ENCODE measurements at places on chromosomes 5 and 9. TPM values are rescaled to one million over a fixed set of nuclear protein-coding genes. Genes with fewer than 3 reads are reported as not detected.
A peak's percentile ranks its signal among the peaks of the same experiment; 100 is the strongest.

DNA sequence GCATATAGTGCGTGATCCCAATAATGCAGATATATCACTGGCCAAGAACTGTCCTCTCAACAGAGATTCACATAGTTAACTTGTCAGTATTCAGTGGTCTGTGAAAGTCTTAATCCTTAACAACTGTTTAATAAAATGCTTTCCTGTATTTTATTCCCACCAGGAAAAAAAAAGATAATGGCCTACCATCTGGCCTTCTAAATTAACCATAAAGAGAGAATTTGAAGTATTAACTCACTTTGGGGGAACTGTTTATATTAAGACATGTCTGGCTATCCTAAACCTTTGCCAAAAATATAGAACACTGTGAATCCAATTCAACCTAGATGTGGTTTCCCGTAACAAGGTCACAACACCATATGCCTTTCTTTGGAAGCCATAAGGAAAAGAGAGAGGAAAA lies 818 bp upstream of the FREM1 start:
- no peak overlapping the region for H3K4me3 ChIP-seq
- no peaks in the 10 kb centered on the region for H3K4me1 ChIP-seq
- no peaks in the 10 kb centered on the region for H3K36me3 ChIP-seq
- H3K27me3 ChIP-seq = no peaks in the 10 kb centered on the region

DNA sequence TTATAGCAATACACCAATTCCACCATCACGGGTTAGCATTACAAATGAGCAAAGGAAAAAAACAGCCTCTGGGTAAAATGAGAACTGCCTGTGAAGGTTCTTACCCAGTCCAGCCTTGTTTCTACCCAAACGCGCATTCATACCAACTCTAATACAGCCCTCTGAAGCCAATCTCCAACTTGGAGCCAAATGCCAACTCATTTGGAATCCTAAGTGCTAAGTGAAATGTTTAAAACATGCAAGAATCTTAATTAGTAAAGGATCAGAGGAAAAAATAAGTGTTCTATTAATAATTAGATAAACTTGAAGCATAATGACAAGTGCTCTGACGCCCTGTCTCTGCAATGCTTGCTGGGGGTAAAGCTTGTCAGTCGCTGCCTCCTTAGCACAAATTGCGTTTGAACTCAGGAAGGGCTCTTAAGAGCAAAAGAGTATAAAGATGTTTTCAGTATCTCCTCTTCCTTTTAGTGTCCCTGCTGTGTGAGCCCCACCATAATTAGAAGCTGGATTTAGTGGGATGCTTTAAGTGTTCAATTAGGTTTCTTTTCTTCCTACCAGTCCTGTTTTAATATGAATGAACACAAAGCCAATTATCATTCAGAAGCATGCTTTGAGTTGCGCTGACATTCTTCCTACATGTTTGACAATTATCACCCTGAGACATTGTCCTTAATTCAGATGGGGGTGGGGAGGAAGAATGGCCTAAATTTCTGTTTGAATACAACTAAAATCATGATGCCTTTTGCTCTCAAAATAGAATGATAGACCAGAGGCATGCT lies 537.6 kb downstream of the DTWD2 start:
- no peaks in the 10 kb centered on the region for H3K27me3 ChIP-seq
- DNase-seq = no peak
- H3K4me1 ChIP-seq = no peaks in the 10 kb centered on the region
- H3K27ac ChIP-seq = no peak overlapping the region
- no peaks in the 10 kb centered on the region for H3K36me3 ChIP-seq

CTSL gene
- total RNA-seq = 12.9 TPM

DNA sequence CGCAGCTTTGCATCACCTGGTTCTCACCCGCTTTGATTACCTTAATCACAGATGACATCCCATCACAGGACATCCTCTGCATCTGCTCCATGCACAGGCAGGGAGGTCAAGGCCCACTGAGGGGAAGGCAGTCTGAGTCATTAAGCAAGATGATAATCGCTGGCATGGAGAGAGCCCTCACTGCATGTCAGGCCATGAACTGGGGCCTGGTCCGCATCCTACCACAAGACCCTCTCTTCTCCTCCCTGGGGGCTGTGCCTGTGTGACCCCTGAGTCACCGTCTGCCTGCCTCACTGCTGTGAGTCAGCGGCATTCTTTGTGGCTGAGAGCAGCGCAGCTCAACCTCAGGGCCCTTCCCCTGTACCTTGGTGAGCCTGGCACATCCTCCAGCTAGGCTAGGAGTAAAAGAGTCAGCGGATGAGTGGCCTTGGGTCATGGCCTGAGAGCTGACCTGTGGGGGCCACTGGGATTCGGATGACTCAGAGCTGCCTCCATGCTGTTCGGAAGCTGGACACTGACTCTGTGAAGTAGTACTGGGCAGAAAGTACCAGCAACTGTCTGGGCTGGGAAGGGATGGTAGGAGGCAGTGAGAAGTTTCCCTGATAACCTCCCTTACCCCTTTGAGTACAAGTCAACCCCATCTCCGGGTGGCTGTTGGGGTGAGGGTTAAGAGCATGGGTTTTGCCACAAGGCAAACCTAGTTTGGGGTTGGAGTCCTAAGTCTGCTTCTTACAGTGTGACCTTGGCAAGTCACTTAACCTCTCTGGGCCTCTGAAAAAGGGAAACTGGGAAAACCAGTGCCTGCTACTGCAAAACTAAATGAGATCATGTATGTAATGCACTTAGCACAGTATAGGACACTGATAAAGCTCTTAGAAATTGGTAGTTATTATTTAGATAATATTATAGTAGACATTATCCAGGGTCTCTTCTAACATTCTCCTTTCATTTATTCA lies 14.6 kb upstream of the ARSI start:
- peaks cover 6% of the 10 kb centered on the region for H3K27me3 ChIP-seq
- no peaks in the 10 kb centered on the region for H3K36me3 ChIP-seq
- peaks cover 6% of the 10 kb centered on the region for H3K4me1 ChIP-seq
- H3K27ac ChIP-seq = no peak overlapping the region
- H3K4me3 ChIP-seq = no peak overlapping the region

GRCh38 chr9:98997604-98998003 lies 53.9 kb downstream of the COL15A1 start:
- peaks cover 22% of the 10 kb centered on the region for H3K27me3 ChIP-seq
- H3K36me3 ChIP-seq = no peaks in the 10 kb centered on the region

DNA sequence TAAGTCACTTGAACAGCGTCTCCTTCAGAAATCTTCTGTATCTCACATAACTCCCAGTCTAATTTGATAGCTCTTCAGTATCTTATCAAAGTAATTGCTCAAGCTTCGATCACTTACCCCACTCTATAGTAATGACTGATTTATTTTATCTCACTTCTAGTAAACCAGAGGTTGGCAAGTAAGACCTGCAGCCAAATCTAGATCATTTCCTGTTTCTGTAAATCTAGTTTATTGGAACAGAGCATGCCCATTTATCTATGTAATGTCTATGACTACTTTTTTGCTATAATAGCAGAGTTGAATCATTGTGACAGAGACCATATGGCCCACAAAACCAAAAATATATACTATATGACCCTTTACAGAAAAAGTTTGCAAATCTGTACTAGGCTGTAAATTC lies 40.1 kb downstream of the TSSK1B start:
- no peak overlapping the region for H3K4me3 ChIP-seq
- H3K4me1 ChIP-seq = peaks cover 2% of the 10 kb centered on the region
- H3K27ac ChIP-seq = no peak overlapping the region
- no peaks in the 10 kb centered on the region for H3K36me3 ChIP-seq

GLDC gene
- total RNA-seq = 4.2 TPM

- no peaks in the 10 kb centered on the region for H3K36me3 ChIP-seq
- H3K4me1 ChIP-seq = no peaks in the 10 kb centered on the region
- DNase-seq = no peak
- H3K27ac ChIP-seq = no peak overlapping the region
These were observed 1429.3 kb downstream of the EFNA5 start for GRCh38 chr5:106241409-106241808.

SIT1 gene
- total RNA-seq = 214 TPM

GRCh38 chr9:137350696-137351584 lies 48.9 kb upstream of the NRARP start:
- no peak overlapping the region for H3K27ac ChIP-seq
- DNase-seq = no peak
- no peaks in the 10 kb centered on the region for H3K27me3 ChIP-seq

GRCh38 chr9:5910413-5911057 lies 19.8 kb downstream of the MLANA start:
- H3K4me3 ChIP-seq = no peak overlapping the region
- DNase-seq = no peak
- H3K36me3 ChIP-seq = peaks cover 21% of the 10 kb centered on the region
- no peaks in the 10 kb centered on the region for H3K27me3 ChIP-seq
- peaks cover 18% of the 10 kb centered on the region for H3K4me1 ChIP-seq

- peaks cover 4% of the 10 kb centered on the region for H3K27me3 ChIP-seq
- H3K4me3 ChIP-seq = no peak overlapping the region
- no peaks in the 10 kb centered on the region for H3K36me3 ChIP-seq
These were observed 122.5 kb downstream of the SLC1A3 start for GRCh38 chr5:36728697-36729543.

GRCh38 chr5:92421942-92422341 lies 1038.8 kb upstream of the ARRDC3 start:
- H3K4me1 ChIP-seq = no peaks in the 10 kb centered on the region
- H3K27me3 ChIP-seq = no peaks in the 10 kb centered on the region
- H3K27ac ChIP-seq = no peak overlapping the region
- no peak overlapping the region for H3K4me3 ChIP-seq
- no peaks in the 10 kb centered on the region for H3K36me3 ChIP-seq

DNA sequence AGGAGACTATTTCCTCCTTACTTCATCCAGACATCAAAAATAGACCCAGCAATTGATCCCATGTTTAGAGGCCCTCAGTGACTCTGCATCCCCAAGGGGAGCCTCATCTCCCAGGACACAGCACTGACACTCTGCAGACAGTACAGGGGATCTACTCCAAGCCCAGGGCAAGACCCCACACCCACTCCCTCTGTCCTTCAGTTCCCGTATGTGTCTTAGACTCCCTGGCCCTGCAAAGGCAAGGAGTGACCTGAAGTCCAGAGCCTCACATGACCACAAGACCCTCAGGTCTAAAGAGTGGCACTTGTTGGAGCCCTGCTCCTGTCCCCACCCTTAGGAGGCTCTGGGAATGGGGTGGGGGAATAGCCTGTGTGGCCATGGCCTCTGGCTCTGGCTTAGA lies 21.7 kb downstream of the IGIP start:
- no peaks in the 10 kb centered on the region for H3K36me3 ChIP-seq
- peaks cover 24% of the 10 kb centered on the region for H3K27me3 ChIP-seq
- H3K4me1 ChIP-seq = peaks cover 18% of the 10 kb centered on the region
- no peak overlapping the region for H3K27ac ChIP-seq
- H3K4me3 ChIP-seq = no peak overlapping the region

GRCh38 chr9:96502539-96503373 lies 52.8 kb downstream of the HABP4 start:
- H3K27ac ChIP-seq = no peak overlapping the region
- no peaks in the 10 kb centered on the region for H3K27me3 ChIP-seq
- DNase-seq = no peak
- peaks cover 3% of the 10 kb centered on the region for H3K4me1 ChIP-seq
- H3K36me3 ChIP-seq = no peaks in the 10 kb centered on the region
- H3K4me3 ChIP-seq = no peak overlapping the region

PDLIM4 gene
- not detected for total RNA-seq

DNA sequence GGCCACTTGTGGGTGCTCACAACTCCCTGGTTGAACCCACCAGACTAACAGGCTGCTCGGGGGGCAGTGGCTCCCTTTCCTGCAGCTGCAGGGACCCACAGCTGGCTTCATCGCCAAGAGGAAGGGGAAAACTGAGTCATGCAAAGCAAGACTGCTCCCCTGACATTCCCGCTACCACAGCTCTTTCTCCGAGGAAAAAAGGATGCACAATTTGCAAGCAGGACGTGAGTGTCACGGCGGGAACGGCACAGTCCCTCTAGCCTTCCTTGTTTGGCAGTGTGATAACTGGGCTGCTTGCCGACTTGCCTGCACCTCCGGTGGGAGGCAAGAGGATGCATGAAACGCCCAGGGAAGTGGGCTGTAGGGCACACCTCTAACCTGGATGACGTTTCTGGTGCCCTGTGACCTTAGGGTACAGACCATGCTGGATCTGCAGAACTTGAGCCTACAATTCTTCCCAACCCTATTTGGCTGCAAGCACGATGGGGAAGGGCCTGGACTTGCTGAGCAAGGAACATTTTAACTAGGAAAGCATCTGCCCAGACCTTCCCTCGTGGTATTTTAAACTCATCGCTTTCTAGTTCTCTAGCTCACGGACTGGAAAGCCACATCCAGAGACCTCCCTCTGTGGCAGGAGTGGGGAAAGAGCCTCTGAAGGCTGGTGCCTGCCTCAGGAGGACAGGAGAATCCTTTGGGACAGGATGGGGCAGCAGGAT lies 7.8 kb downstream of the SH3PXD2B start:
- H3K27ac ChIP-seq = no peak overlapping the region
- DNase-seq = no peak
- no peak overlapping the region for H3K4me3 ChIP-seq
- H3K4me1 ChIP-seq = peaks cover 16% of the 10 kb centered on the region
- H3K27me3 ChIP-seq = peaks cover 35% of the 10 kb centered on the region

DNA sequence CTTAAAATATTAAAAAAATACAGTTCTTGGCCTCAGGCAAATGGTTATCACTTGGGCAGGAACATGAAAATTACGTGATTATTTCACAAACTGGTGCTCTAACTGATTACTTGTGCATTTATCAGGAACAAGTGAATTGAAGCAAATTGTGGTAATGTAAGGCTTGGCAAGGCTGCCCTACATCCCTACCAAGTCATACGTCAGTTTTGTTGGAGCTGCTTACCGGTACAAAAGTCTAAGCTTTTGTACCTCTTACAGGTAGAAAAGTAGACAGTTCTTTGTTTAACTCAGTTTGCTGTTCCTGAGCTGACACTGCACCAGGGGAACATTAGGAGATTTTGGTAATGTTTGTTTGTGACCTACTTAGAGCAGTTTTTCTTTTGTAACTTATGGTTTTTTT lies 2.2 kb downstream of the G3BP1 start:
- DNase-seq = no peak
- peak overlapping the region; percentile 81 for H3K4me3 ChIP-seq
- no peaks in the 10 kb centered on the region for H3K27me3 ChIP-seq
- peaks cover 52% of the 10 kb centered on the region for H3K4me1 ChIP-seq
- peaks cover 39% of the 10 kb centered on the region for H3K36me3 ChIP-seq

DNA sequence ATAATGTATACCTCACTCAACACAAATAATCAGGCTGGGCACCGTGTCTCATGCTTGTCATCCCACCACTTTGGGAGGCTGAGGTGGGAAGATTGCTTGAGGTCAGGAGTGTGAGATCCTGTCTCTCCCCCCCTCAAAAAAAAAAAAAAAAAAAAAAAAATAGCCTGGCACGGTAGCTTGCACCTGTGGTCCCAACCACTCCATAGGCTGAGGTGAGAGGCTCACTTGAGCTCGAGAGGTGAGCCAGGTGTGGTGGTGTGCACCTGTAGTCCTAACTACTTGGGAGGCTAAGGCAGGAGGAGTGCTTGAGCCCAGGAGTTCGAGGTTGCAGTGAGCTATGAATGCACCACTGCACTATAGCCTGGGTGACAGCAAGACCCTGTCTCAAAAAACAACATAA lies 9.6 kb upstream of the ETF1 start:
- peaks cover 52% of the 10 kb centered on the region for H3K36me3 ChIP-seq
- H3K27me3 ChIP-seq = no peaks in the 10 kb centered on the region
- peaks cover 13% of the 10 kb centered on the region for H3K4me1 ChIP-seq
- peak overlapping the region; percentile 28 for H3K27ac ChIP-seq

DNA sequence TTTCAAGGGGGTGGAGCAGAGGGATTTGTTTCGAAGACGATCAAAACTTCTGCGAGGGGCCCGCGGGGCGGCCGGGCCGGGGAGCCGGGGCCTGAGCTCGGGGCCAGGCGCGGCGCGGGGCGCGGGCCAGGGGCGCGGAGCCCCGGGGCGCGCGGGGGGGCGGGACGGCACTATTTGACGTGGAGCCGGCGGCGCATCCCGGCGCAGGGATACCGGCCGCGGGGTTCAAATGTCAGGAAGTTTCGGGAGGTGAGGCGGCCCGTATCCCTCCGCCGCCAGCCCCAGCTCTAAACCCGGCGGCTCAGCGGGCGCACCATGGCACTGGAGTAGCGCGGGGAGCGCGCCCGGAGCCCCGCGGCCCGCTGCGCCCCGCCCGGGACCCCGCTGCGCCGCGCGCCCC lies at the start of gene LMX1B:
LMX1B (plus strand) TSS at position 278 of the 400 bp plus-strand sequence. CDS start 522 bp downstream, outside the sequence.
- peaks cover 23% of the 10 kb centered on the region for H3K4me1 ChIP-seq
- peak within 1 kb of the TSS; percentile 44 for H3K27ac ChIP-seq
- no peak for DNase-seq
- H3K36me3 ChIP-seq = peaks cover 7% of the 10 kb centered on the region
- peak within 1 kb of the TSS; percentile 58 for H3K4me3 ChIP-seq
